ENCODE measurements at places on chromosomes 4 and X. TPM values are rescaled to one million over a fixed set of nuclear protein-coding genes. Genes with fewer than 3 reads are reported as not detected.

TGIF2LX gene
- total RNA-seq = not detected

MAGEH1 gene
- total RNA-seq = 47.2 TPM

ATP2B3 gene
- total RNA-seq = not detected

S100G gene
- not detected for total RNA-seq

MID2 gene
- total RNA-seq = 7.7 TPM

RNF212 gene
- total RNA-seq = 1.7 TPM

CENPVL2 gene
- total RNA-seq = not detected

SHISA3 gene
- 1.7 TPM for total RNA-seq

TMPRSS11F gene
- total RNA-seq = not detected

REPS2 gene
- total RNA-seq = 0.85 TPM

SLC25A43 gene
- 24.8 TPM for total RNA-seq

PPP1R2C gene
- total RNA-seq = not detected

SLC16A2 gene
- total RNA-seq = 7.3 TPM

NKX3-2 gene
- total RNA-seq = not detected

UCP1 gene
- not detected for total RNA-seq

TMPRSS11D gene
- total RNA-seq = not detected

HHIP gene
- total RNA-seq = 69.6 TPM

DDX3X gene
- total RNA-seq = 242 TPM

FAM9B gene
- not detected for total RNA-seq

LNX1 gene
- total RNA-seq = 1.2 TPM

EPHA5 gene
- total RNA-seq = 7.1 TPM

MAGEC3 gene
- total RNA-seq = not detected

ENPP6 gene
- not detected for total RNA-seq

RAB39B gene
- total RNA-seq = 0.56 TPM

CABS1 gene
- total RNA-seq = not detected

MAGEA8 gene
- total RNA-seq = not detected

TXK gene
- not detected for total RNA-seq

FAM184B gene
- under 0.01 TPM for total RNA-seq

NKRF gene
- 5.4 TPM for total RNA-seq

DKK2 gene
- total RNA-seq = 0.19 TPM

UGT2B17 gene
- not detected for total RNA-seq

SERTM2 gene
- 0.19 TPM for total RNA-seq

SSX4B gene
- total RNA-seq = not detected

ARMCX1 gene
- 45.4 TPM for total RNA-seq

MAGEA4 gene
- total RNA-seq = not detected

IL21 gene
- total RNA-seq = not detected

HCFC1 gene
- 13.4 TPM for total RNA-seq

RHOH gene
- total RNA-seq = not detected

PRKG2 gene
- total RNA-seq = 18.9 TPM

ITIH6 gene
- total RNA-seq = not detected

L1CAM gene
- total RNA-seq = 3.7 TPM

TCEAL4 gene
- total RNA-seq = 58.9 TPM

CXCL10 gene
- total RNA-seq = under 0.01 TPM

GAGE2A gene
- total RNA-seq = not detected

RPL10 gene
- 2,943 TPM for total RNA-seq

FGF2 gene
- total RNA-seq = 79.8 TPM

NXF2 gene
- total RNA-seq = not detected

UVSSA gene
- 5.9 TPM for total RNA-seq

APOOL gene
- 8.1 TPM for total RNA-seq

FOXR2 gene
- not detected for total RNA-seq

DCLK2 gene
- total RNA-seq = 3.3 TPM

Measured in regular cardiac myocyte (primary cell).